ENCODE measurements at places on chromosomes 3 and 15.

- DNase-seq = no peak
These were observed 53.1 kb downstream of the MESD start for GRCh38 chr15:80936288-80937078.

DNA sequence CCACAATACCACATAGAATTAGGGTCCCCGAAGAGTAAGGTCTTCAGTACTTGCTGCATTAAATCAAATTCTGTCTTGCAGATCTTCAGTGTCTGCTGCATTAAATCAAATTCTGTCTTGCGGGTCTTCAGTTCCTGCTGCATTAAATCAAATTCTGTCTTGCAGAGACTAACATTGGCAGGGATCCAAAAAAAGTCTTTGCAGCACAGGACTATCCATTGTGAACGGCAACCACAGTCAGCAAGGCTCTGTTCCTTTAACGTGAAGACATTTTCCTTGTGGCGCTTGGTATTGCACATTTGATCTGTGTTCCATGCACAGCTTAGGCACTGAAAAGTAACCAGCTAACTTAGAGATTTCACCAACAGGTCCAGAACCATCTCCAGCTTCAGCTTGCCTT is 46.8 kb upstream of the POMGNT2 start:
- no peak for DNase-seq

DNA sequence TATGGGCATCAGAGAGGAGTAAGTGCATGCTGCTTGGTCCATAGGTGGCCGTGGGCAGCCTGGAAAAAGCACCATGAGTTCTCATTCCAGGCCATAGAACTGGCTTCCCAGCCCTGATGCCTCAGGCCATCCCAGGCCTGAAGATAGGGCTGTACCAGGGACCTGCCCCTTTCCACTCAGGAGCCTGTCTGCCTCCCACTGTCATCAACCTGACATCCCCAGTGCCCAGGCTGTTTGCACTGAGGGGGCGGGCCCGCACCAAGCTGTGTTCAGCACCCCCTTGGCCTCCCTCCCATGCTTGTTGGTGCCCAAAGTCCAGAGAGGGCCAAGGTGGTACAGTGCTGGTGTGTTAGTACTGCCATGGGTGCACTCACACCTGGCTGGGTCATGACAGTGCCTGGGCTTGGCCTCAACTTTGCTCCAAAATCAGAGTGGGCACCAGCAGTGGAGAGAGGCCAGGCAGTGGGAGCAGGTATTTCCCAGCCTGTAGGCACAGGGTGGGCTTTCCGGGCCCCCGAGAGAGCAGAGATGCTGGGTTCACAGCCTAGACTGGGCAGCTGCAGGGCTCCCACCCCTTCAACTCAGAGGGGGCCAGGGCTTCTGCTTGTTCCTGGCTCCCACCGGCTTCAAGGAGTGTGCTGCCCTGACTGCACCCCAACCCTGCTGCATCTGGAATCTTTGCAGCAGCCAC is 556.1 kb downstream of the SI start:
- no peak for DNase-seq

GRCh38 chr3:172378439-172378838 is 69.8 kb downstream of the GHSR start:
- no peak for DNase-seq

- no peak for DNase-seq
These were observed 266.3 kb downstream of the XXYLT1 start for GRCh38 chr3:195004512-195005250.

DNA sequence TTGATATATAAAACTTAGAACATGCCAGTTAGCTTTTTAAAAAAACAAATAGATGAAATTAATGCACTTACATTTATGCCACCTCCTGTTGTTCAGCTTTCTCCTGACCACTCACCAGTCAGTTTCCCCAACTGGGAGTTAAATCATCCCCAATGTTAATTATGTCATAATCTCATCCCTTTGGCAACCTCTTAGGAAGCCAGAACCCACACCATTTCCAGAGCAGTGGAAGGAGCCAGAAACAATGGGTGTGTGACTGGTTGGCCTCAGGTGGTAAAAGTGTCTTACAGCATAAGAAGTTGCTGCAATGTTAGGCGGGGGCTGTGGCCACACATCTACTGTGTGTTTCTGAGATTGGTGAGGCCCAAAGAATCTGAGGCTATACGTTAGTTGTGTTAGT is 46.5 kb upstream of the MITF start:
- DNase-seq = no peak

- DNase-seq = no peak
These were observed 40.4 kb upstream of the PXYLP1 start for GRCh38 chr3:141191097-141191749.

DNA sequence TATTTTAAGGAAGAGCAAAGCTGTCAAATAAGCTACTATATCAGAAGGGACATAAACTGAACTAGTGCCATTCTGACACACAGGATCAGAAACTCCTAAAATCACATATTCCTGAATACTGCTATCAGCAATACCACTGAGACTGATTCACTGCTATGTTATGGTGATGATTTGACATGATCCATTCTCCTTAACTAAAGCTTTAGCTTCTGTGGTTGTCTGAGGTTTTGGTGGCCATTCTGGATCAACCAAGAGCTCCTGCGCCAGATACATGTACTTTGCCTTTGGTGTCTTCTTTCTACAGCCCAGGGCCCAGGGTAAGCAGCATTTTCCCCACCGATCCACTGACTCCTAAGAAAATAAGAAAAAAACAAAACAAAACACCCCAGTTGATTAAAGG is 6.7 kb upstream of the GP5 start:
- no peak for DNase-seq

DNA sequence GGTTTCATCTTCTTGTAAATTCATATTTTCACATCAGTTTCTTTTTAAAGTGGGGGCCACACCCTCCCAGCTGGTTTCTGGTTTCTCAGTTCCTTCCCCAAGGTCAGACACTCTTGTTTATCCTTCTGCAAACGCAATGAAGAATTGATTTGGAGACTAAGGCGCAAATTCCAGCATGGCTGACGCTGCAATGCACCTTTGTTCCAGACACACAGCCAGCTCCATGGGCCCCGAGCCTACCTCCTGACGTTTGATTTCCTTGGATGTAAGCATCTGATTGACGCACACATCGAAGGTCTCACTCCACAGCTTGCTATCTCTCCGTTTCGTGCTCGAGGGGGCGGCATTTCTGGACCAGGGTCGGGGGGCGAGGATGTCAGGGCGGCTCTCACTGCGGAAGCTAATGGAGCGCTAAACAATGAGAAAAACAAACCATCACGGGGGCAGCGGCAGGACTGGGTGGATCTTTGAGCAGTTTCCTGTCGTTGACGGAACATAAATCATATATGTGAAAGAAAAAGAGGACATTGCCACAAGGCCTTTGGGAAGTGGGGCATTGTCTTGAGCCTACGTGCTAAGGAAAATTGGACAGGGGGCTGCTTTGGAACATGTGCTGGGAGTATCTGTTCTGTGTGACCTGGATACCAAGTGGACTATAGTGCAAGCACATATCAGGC is 46.9 kb downstream of the ARHGEF3 start:
- DNase-seq = no peak

GRCh38 chr3:69594286-69594685 is 145.0 kb upstream of the MITF start:
- DNase-seq = no peak

- DNase-seq = no peak
These were observed 3.2 kb upstream of the UACA start for GRCh38 chr15:70766597-70766996.

- no peak for DNase-seq
These were observed 30.3 kb upstream of the HHATL start for GRCh38 chr3:42732829-42733459.

DNA sequence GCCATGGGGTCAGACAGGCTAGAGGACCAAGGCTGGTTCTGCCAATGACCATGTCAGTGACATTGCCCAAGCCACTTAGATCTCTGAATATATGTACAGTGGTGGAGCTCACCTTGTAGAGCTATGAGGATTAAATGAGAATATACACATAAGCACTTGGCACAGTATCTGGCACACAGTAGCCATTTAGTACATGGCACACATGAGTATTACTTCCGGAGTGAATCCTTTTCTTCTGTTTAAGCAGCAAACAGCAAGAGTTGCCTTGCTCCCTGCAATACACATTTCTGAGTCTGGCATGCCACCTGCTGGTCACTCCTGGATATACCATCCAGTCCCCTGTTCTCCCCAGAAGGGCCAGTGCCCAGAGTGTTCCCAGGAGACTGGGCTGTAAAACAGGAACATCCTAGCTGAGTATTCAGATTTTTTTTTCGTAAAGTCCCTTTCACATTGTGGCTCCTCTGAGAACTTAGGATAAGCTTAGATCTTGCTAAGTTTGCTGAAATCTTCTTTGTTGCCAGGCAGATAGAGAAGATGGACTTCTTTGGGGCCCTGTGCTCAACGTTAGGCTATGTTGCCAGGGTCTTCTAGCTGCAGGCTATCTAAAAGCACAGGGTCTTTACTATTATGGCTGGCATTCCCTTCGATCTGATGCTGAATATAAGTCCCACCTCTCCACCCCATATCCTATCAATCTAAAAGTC is 203.4 kb downstream of the ADAMTS9 start:
- DNase-seq = peak; percentile 50

DNA sequence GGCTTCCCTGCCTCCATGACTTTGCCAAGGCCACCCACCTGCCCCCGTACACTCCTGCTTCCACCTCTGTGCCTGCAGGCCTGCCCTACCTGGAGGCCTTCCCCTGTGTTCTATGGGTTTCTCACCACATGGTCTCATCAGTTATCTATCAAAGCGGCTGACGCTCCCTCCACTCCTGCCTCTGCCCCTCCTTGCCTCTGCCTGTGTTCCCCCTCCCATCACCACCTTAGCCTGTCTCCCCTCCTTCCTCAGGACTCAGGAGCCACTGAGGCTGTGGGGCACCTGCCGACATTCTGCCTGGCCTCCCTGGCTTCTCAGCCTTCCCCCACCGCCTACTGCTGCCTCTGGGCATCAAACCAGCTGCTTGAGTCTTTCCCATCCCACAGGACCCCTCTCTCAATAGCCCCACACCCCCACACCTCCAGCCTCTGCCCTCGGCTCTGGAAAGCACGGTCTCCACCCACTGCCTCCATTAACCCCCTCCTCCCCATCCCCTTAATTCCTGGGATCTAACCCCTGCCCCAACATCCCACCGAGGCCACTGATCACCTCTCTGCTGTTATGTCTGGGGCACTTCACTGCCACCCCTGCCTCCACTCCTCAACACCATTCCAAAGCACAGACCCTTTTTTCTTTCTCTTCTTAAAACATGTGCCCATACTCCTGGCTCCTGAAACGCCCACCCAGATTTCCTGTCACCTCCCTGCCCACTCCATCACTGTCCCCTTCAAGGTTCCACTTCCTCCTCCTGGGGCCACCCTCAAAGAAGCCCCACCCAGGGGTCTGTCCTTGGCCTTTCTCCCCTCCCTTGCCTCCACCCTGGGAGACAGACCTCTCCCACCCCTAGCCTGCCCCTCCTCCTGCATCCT is 24.4 kb upstream of the CYP11A1 start:
- DNase-seq = no peak

- DNase-seq = no peak
These were observed 64.6 kb downstream of the PEAK1 start for GRCh38 chr15:77355321-77355720.

- no peak for DNase-seq
These were observed 18.8 kb downstream of the PPP1R2 start for GRCh38 chr3:195524171-195524896.

DNA sequence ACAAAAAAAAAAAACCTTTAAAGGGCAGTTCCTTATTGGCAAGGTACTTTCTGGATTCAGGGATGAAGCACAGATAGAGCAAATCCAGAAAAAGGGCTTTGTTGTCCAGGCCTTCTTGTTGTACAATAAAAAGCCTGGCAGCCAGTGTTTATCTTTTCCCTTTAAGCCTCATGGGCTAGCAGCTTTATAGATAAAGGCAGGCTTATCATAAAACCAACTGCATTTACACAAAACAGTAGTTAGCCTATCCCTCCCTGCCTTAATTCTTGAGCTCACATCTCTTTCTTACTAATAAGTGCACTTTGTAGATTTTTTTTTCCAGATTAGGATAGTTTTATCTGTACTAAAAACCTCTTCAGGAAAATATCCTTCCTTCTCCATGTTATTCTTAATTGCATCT is 662.8 kb upstream of the CCDC54 start:
- DNase-seq = no peak

DNA sequence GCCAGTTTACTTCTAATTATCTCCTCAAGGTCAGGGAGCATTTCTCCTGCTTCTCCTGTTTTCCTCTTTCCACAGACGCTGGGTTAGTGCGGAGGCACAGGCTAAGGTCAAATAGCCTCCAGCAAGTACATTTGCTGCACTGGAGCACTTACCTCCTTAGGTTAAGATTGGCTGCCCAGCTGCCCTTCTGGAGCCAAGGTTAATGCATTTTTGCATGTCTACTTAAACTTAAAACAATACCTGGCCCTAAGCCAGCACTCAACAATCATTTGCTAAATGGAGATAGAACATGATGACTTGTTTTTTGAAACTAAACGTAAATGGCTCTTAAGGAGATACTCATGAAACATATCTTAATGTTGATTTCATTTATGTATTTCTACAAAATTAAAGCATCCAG is 83.5 kb downstream of the SSR3 start:
- no peak for DNase-seq

DNA sequence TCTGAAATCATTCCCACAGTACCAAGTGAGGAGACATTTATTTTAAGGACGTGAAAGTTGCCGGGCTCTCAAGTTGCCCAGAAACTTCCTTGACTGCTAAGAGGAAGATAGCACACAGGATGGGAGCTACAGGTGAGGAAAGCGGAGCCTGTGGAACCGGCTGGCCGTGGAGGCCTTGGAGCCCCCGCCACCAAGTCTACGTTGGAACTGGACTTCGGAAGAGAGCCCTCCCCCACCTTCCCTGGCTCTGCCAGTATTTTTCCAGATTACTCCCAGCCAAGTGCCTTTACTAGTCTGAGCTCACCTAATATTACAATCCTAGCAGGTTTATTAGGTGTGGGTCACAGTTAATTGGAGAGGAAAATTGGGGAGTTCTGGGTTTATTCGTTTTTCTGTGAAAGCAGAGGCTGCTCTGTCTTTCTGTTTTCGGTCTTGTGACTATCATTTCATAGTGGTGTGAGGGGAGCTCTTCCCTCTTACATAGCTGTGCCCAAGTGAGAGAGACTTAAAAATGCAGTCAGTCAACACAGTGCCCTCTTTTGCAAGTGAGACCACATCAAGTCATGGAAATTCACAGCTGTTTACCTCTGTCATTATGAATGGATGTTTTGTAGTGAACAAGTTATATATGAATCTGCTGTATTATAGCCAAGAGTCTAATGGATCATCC is 6.8 kb downstream of the BOC start:
- no peak for DNase-seq

DNA sequence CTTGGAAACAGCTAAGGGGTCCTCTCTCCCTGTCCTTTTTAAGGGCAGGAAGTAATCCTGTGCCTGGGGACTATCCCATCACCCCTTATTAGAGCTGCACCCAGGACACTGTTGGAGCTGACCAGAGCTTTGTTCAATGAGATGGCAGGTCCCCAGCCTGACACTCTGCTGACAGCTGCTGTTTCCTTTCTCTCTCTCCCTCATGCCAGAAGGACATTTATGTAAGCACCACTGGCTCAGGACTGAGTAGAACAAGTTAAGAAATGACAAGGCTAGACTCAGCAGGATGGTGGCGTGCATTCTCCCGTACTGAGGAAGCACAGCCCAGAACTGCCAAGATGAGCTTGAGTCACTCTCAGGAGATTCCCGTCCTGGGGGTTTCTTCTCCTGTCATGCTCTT is 17.3 kb downstream of the GJD2 start:
- no peak for DNase-seq

Data from activated T-cell treated with anti-CD3 and anti-CD28 coated beads for 4 hours (primary cell).